AML-193 (cell line): ENCODE measurements at places on chromosomes 3 and 15.

DNA sequence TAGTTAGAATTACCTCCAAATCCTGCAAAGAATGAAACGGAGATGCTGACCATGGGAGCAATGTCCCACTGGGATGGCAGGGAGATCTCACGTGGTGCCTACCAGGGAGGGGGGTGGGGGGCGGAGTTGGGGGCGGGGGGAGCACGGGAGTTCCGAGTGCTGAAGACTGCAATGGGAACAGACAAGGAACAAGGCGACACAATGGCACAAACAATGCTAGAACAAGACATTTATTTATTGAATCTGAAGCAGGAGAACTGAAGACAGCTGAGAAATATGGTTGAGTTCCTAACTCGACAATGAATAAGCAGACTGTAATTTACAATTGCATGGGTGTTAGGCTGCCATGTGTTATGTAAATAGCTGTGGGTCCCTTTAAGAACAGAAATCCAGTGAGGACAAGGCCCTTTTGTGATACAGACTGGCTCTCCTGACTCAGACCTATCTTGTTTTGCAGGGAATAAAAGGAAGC, 91.2 kb downstream of the AQP9 start:
- DNase-seq: no peak

DNA sequence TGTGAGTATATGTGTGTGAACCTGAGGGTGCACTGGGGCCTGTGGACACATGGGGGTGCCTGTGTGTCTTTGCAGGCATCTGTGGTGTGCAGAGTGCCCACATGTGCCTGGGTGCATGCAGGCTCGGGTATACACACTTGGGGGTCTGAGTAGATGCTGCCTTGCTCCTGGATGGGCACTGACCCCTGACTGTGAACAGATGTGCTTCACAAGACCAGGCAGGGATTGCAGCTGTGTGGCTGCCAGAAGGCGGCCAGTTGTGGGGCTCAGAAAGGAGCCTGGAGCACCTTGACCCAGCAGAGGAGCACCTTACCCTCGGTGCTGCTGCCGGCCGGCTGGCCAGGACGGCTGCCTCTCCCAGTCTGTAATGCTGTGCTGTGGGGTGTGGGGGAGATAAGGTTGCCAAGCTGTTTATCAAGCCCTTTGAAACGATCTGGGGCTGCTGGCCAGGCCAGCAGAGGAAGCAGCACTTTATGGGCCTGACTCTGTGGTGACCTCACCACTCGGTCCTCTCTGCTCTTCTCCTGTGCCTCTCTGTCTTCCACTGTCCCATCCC, 55.5 kb upstream of the MRPS22 start:
- no peak for DNase-seq

GRCh38 chr15:33374226-33374914, 63.6 kb downstream of the RYR3 start:
- DNase-seq: no peak

DNA sequence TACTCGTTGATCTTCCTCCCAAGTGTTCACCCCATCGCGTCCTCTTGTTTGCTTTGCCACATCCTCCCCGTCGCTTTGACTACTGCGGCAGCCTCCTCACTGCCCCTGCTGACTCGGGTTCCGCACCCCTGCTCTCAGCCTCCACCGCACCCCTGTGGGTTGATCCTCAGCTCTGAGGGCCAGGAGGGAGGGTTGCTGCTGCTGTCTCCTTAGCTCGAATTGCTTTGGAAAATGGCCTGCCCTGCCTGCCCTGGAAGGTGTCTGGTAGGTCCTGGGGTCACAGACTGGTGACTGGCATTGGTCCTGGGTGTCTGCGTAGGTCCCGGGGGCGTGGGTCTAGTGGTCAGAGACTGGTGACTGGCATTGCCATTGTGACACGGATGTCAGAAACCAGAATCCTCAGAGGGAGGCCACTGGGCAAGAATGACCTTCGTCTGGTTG, 9.4 kb downstream of the MUC4 start:
- DNase-seq: no peak

DNA sequence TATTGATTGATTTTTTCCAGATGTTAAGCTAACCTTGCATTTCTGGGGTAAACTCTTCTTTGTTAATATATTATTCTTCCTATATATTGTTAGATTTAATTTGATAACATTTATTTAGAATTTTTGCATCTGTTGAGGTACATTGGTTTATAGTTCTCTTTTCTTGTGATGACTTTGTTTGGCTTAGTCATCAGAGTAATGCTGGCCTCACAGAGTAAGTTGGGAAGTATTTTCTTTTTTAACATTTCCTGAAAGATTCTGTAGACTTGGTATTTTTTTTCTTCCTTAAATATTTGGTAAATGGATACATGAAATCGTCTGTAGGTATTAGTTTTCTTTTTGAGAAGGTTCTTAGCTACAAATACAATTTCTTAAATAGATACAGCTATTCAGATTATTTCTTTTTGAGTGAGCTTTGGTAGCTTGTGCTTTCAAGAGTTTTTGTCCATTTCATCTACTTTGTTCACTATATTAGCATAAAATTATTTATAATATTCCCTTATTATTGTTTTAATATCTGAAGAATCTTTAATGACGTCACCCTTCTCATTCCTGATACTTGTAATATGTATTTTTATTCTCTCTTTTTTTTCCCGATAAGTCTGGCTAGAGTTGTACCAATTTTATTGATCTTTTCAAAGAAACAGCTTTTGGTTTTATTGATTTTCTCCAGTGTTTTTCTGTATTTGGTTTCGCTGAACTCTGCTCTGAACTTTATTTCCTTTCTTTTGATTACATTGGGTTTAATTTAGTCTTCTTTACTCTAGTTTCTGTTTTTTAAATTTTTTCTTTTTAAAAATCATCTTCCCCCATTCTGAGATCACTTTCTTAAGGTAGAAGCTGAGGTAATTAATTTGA, 6.5 kb upstream of the HPS3 start:
- DNase-seq: no peak

- DNase-seq: no peak
These were observed 13.3 kb downstream of the NLGN1 start for GRCh38 chr3:173410849-173411248.

DNA sequence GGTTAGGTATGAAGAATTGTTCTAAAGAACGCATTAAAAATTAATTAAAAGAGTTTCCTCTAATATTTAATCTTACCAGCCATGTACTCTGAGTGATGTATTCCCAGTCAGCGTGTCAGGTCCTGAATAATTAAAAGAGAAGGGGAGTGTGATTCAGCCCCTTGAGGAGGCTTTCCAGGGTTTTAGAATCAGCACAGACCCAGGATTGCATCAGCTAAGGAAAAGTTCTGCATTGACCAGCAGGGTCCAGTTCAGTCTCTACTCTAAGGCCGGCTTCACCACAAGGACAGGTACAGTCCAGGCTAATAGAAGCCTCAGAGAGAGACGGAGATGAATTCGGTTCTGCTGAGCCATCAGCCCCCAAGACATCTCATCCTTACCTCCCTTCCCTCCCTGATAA, 499.5 kb upstream of the PROK2 start:
- DNase-seq: no peak
